ENCODE measurements at places on chromosomes 3 and 15.

- DNase-seq: no peak
Observed at GRCh38 chr15:55770806-55771205, 27.9 kb upstream of the PRTG start.

DNA sequence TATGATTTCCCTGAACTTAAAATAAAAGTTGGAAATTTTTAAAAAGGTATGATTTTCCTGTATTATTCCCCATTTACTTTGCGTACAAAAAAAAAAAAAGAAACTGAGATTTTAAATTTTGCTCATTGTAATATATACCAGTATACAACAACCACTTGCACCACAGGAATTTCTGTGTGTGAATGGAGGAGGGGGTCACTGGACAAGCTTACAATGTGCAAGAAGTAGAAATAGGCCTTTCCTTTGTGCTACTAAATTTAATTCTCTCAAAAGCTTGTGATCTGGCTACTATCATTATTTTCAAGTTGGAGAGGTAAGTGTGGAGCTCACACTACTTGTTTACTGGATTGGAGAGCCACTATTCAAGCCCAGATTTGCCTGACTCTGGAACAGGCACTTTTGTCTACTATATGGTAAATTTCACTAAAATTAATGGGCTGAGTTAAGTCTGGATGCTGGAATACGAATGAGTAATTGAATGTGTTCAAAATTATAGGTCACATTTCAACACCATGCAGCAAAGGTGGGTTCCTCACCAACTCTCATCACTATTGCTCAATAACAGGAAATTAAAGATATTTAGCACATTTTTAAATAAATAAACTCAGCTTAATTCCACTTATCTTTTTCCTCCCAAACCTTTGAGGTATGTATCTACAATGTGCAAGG, 148.0 kb upstream of the MBNL1 start:
- DNase-seq: no peak

DNA sequence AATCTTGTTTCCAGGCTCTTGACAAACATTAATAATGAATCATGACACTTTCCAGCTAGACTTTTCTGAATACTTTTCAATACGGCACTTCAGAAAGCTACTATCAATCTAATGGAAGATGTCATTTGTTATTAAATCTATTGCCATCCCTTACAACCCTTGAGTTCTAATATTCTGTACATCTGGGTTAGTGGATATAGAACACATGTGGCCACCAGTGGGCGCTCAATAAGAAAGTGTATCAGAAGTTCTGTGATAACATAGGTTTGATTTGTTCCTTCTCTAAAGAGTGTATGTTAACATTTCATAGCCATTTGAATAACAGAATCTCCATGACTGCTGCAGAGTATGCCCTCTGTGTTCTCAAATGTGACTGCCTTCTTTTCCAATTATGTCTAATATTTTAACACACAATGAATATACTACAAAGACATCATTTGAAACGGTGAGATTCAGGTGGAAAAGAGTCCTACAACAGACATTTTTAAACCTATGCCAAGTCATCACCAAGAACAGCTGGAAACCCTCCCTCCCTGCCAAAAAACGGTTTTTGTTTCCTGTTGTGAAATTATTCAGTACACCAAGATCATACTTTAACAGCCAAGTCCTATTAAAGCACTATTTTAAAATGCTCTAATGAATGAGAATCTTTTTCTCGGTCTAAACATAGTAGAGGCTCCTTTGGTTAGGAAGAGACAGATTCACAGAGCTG, 22.2 kb downstream of the ALDH1A2 start:
- no peak for DNase-seq

- no peak for DNase-seq
Observed at GRCh38 chr3:126364130-126364695, 7.0 kb upstream of the KLF15 start.

- no peak for DNase-seq
Observed at GRCh38 chr3:127041933-127042332, 59.0 kb downstream of the PLXNA1 start.

DNA sequence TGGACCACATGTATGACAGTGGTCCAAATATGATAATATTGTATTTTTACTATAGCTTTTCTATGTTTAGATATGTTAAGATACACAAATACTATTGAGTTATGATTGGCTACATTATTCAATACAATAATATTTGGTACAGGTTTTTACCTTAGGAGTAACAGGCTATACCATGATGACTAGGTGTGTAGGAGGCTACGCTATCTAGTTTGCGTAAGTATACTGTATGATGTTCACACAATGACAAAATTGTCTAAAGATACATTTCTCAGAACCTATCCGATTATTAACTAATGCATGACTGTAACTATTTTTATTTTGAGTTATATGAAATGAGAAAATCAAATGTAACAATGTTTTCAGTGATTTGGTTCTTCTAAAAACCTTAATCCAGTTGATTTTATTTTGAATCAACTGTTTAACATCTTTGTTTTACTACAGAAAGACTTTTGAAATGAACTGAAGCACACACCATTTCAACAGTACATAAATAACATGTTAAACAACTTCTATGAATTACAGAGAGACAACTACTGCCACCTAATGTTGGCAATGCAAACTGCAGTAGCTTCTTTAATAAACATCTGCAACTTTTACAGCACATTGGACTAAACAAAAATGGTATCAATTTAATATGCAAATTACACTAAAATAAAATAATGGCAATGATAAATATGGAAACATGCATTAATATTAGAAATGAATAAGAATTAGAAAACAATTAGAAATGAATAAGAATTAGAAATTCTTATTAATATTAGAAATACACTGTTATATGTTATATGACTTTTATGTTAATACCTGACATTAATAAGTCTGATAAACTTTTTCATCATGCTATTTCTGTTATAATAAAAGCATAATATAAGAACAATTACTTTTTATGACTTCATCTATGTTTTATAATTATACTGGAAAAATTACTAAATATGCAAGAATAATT, 255.7 kb downstream of the MBNL1 start:
- no peak for DNase-seq

GRCh38 chr15:34154725-34155204, 52.9 kb downstream of the PGBD4 start:
- DNase-seq: no peak

DNA sequence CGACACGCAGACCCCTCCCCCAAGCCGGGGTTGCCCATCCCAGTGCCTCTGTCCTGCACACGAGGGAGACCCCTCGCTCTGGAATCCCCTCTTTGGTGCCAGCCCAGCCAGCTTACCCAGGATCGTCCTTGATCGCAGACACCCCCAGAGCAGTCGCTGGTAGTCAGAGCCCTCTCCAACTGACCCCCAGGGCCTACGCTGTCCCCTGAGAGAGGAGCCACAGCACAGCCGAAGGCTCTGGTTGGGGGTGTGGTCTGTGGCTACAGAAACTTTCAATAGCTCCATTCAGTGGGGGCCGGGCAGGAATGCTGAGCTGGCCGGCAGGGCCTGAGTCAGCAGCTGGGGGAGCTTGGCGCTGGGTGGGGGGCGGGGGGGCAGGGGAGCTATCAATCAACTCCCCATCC, at the start of gene LCTL:
TSS of gene LCTL (minus strand) at position 258 of the 404 bp plus-strand sequence. CDS start 633 bp downstream, outside the sequence.
- no peak for DNase-seq

DNA sequence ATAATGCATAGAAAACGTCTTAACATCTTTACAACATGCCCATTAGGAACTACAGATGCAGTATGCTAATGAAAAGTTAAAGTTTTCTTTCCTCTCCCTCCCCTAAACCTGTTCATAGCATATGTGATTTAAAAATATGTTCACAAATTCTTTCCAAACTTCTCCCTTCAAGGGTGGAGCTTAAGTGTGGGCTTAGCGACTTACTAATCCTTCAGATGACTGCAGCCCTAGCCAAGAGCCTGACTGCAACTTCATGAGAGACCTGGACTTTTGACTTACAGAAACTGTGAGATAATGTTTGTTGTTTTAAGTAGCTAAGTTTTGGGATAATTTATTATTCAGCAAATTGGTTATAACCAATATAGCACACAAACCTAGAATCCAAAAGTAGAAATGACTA, 22.0 kb upstream of the ANXA2 start:
- DNase-seq: no peak

- DNase-seq: no peak
Observed at GRCh38 chr3:142394921-142395622, 52.8 kb downstream of the XRN1 start.

DNA sequence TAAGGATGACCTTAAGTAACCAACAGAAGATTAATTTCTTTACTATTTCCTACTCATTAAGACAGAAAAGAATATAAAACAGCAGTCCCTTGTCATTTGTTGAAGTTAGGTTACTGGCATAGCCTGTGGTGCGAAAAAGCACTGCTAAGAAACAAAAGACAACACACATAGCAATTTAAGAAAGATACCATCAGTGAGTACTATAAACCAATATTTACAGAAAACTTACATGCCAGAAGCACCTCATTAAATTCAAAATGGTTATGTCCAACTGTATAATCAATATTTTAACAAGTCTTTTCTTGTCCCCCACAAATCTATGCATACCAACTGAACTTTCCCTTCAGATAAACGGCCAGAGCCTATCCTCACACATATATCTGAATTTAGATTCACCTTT, 42.0 kb downstream of the ANKRD28 start:
- no peak for DNase-seq

GRCh38 chr15:80491163-80491847, 87.1 kb downstream of the ARNT2 start:
- no peak for DNase-seq

GRCh38 chr3:52730681-52731080, 24.8 kb downstream of the SPCS1 start:
- DNase-seq: no peak

DNA sequence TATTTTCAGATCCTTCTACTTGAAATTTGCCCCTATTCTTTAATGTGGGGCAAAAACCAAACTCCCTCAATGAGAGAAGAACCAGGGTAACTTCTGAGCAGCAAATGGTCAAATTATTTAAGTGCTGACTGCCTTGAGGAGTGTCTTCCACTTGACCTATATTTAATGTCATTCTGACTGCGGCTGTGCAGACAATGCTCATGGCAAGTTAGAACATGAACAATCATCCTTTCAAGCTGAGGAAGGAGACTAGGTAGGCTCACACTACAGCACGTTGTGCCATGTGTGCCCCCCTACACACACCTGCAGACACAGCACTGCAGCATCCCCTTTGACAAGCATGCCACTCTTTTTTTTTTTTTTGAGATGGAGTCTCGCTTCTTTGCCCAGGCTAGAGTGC, 98.2 kb downstream of the OSBPL10 start:
- no peak for DNase-seq

DNA sequence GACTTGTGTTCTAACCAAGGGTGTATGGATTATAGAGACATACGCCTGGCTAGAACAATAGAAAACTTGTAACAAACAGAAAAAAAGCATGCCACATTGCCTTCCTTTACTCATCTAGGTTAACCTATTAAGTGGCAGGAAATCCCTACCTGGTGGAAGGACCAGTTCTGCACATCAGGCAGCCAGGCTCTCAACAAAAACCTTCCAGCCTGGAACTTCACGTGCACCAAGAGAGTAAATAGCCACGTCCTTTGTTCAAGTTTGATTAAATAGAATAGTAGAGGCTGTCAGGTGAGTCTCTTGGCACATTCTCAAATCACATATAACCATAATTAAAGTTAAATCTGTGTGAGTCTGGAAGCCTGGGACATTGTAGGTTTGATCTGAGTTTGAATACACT, 85.0 kb upstream of the DPH6 start:
- peak; percentile 57 for DNase-seq

DNA sequence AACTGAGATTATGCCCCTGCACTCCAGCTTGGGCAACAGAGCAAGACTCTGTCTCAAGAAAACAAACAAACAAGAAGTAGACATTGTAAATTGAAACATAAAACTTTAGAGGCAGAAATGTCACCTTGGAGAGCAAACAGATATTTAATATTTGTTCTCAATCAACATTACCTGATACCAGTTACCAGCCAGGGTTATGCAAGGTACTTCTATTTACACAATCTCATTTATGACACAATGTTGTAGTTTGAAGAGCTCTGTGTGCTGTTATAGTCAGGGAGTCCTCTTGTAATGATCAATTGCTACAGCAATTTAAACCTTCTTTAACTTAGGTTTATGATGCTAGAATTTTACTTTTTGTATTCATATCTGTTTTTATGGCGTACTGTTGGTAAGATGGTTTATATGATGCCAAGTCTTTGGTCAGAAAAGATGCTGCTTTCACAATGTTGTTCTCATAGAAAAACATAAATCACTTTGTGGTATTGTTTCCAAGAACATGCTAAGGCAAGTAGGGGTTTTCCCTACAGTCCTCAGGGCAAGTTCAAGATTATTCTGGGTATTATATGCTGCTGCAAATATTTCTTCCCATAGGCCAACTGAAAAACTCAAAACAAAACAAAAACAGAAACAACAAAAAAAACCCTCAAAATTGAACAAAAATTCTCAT, 173.5 kb downstream of the TNIK start:
- DNase-seq: peak; percentile 73

DNA sequence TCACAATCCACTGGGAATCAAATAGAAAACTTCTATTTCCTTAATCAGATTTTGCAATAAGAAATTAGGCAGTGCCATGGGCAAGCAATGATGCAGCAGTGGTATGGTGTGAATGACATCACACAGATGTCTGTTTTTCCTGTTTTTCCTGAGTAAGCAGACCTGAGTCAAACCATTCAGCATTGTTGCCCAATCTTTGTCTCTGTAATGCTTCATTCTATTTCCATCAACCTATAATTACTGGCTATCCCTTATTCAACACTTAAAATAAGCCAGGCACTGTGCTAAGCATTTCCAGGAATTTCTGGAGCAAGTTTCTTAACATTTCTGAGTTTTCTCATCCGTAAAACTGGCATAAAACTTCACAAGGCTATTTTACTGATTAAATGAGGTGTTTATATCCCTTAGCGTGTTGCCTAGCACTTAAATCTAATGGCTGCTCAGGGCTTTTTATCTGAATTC, 11.3 kb upstream of the OXSR1 start:
- DNase-seq: no peak

DNA sequence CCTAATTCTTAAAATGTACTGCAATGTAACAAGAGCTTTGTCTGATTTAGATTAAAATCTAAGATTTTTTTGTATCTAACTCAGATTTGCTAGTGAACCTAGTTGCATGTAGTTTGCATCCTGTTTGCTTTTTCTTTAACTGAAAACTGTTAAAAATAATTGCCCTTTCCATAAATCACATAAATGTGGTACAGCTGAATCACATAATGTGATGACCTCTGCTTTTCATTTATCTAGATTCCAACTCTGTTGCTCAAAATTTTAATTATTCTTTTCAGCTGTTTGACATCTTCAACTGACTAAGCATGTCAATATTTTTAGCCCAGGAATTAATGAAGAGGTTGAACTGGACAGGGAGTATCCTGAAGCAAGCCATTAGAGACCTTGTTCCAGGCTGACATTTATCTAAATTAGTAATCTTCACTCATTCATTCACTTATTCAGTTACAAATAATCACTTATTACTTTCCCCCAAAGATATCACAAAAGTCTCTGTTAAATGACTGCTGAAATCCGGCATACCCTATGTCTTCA, 101.9 kb upstream of the PLXND1 start:
- no peak for DNase-seq

- DNase-seq: no peak
Observed at GRCh38 chr3:4838621-4839022, 140.6 kb upstream of the BHLHE40 start.

DNA sequence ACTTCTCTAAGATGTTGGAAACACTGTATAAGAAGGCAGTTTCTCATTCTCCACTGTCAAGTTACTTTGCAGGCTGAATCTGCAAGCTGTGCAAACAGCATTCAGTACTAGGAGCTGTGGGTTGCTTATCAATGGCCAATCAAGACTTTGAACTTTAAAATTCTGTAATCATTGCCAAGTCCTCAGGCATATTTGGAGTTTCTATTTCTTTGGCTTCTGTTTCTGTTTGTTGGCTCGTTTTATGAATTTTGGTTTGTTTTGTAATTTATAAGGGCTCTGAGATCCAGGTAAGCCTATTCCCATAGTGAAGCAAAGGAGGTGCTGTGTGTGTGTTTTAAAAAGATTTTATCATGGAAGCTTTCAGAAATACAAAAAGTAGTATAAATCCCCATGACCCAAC, 32.1 kb downstream of the TLNRD1 start:
- DNase-seq: no peak

Measured in DMS153 (cell line).